GM10248 (cell line): ENCODE measurements at places on chromosomes 4 and X.
A peak's percentile ranks its signal among the peaks of the same experiment; 100 is the strongest.

GRCh38 chr4:175405961-175406360 lies 406.1 kb downstream of the GPM6A start:
- DNase-seq, result no peak

GRCh38 chrX:14497184-14497666 lies 32.1 kb upstream of the GLRA2 start:
- DNase-seq, result peak; percentile 4

DNA sequence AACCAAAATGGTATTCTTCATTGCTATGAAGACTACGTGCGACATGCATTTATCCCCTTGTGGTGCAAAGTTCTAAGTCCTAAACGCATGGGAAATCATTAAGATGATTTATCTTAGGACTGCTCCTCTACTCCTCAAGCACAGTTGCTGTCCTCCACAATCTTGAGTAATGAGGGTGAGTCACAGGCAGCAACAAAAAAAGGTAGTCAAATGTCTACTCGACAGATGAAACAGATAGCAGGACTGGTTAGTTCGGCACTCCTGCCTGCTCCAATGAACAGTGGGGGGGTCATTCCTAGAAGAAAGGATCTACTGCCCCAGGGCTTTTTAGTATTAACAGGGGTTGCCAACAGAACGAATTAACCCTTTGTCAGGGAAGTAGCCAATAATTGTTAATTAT lies 233.7 kb upstream of the FGF13 start:
- DNase-seq, result no peak

DNA sequence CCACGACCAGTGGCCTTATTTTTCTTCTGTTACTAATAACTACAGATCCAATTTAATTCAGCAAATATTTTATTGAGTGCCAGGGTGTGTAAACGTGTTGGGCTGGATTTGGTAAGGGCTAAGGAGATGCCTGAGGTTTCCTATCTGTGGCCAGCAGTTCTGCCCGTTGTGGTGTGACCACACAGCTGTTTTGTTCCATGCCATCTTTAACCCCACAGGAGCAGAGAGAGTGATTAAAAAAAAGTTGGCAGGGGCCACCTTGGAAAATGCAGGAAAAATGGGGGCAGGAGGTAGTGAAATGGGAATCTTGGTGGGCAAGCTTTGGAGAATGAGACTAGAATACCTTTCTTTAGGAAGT lies 1.1 kb downstream of the PLAC8 start:
- DNase-seq, result no peak

DNA sequence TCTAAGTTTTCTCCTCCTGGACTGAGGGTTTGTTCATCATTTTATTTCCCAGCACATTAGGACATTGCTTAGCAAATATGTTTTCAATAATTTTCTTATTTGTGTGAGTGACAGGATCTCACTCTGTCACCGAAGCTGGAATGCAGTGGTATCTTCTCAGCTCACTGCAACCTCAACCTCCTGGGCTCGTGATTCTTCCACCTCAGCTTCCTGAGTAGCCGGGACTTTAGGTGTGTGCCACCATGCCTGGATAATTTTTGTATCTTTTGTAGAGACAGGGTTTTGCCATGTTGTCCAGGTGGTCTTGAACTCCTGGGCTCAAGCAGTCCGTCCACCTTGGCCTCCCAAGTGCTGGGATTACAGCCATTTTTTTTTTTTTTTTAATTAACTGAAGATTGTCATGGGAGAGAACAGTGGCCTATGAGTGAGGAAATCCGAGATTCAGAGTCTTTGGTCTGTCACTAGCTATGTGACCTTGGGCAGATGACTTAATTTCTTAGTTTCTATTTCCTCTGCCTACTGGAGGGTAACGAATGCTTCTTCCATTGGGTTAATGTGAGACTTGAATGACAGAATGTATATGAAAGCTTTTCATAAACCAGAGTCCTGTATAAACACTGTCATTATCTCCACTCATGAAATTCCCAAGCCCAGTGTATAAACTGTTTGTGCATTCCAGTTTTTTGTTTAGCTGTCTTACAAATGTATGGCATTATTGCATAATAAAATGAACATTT lies 23.9 kb downstream of the MOB1B start:
- DNase-seq, result peak; percentile 49

GRCh38 chrX:93875621-93876282 lies 201.7 kb downstream of the FAM133A start:
- no peak for DNase-seq

DNA sequence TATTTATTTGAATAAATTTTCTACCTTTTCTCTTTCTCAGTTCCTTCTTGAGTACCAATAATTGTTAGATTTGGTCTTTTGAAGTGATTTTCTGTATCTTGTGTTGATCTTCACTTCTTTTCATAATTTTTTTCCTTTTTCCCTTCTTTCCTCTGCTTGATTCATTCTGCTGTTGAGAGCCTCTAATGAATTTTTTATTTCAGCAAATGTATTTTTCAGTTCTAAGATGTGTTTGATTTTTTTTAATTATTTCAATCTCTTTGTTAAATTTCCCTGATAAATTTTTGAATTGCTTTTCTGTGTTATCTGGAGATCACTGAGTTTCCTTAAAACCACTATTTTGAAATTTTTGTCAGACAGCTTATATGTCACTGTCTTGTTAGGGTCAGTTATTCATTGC lies 155.4 kb upstream of the IL15 start:
- DNase-seq, result no peak

DNA sequence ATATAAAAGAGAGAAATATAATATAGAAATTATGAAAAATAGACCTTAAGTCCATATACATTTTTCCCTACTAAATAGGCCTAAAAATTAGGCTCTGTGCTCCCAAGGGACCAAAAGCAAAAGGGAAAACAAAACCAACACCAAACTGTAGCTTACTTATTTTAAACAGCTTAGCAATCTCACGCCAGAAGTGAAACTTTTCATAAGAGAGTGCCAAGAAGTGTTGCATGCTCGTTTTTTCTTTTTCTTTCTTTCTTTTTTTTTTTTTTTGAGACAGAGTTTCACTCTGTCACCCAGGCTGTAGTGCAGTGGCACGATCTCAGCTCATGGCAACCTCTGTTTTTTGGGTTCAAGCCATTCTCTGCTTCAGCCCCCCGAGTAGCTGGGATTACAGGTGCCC lies 250.4 kb downstream of the TMA16 start:
- peak; percentile 73 for DNase-seq

- no peak for DNase-seq
Measured at GRCh38 chr4:69995526-69996016, at the start of gene STATH. Gene STATH, plus strand, starts transcription at chr4:69995966. Its CDS starts 2,472 bp downstream, at chr4:69998438.

DNA sequence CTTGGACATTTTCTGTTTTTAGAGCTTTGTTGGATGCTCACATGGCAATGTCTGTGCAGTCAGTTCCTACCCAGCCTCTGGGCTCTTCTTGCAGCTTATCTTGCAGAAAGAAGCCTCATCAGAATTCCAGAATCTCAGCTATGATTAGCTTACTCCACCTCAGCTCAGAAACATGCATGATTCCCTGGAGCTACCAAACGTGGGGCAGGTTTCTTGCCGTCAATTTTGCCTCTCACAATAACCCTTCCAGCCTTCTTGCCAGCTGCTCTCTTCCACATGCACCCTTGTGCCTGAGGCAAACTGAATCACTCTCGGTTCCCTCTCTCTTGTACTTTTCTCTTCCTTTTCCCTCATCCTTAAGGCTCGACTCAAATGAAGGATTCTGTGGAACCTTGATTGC lies 141.4 kb downstream of the PTTG2 start:
- DNase-seq, result no peak

DNA sequence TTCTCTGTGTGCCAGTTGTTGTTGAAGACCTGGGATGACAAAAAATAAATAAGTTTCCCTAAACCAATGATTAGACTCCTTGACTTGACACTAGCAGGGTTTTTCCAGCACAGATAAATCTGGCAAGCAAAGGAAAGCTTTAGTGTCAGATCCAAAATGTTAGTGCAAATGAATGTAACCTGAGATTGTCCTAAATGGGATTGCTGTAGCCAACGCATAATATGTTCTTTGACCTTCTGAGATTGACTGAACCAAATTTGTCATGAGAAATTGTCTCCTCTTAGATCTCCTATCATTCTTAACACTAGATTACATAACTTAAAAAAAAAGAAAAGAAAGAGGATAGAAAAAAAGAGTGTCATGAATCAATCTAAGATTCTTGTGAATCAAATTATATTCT lies 196.5 kb downstream of the RELL1 start:
- DNase-seq, result no peak

DNA sequence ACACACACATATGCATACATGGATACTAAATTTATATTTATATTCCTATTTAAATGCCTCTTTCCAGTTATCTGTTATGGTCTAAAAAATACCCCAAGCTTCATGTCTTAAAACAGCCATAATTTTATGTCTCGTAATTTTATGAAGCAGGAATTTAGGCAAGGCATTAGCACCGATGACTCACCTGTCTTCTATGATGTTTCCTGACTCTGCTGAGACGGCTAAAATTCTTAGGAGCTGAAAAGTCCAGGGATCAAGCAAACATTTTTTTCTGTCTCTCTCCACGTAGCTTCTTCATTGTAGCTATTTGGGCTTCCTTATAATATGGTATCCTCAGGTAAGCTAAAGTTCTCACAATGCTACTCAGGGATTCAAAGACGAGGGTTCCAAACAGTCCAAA lies 930.3 kb downstream of the STIM2 start:
- no peak for DNase-seq

- DNase-seq, result no peak
Measured at GRCh38 chrX:8304668-8305067, 133.6 kb upstream of the VCX2 start.

DNA sequence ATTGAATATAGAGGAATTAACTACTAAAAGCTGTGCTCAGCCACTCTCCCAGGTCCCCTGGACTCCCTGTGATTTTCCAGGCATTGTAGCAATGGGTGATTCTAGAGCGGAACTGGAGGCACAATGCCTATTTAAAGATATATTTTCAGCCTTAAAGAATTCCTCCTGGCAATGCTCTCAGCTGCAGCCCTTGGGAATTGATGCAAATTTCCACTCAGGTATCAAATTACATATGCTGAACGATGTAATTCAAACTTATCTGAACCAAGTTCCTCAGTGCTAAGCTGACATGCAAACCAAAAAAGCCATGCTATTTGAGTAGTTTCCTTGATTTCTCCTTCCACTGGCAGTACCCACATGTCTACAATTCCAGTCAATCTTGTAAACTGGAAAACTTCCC lies 86.3 kb upstream of the GABRA3 start:
- no peak for DNase-seq

- DNase-seq, result no peak
Measured at GRCh38 chr4:5322321-5322720, 271.0 kb downstream of the STK32B start.

DNA sequence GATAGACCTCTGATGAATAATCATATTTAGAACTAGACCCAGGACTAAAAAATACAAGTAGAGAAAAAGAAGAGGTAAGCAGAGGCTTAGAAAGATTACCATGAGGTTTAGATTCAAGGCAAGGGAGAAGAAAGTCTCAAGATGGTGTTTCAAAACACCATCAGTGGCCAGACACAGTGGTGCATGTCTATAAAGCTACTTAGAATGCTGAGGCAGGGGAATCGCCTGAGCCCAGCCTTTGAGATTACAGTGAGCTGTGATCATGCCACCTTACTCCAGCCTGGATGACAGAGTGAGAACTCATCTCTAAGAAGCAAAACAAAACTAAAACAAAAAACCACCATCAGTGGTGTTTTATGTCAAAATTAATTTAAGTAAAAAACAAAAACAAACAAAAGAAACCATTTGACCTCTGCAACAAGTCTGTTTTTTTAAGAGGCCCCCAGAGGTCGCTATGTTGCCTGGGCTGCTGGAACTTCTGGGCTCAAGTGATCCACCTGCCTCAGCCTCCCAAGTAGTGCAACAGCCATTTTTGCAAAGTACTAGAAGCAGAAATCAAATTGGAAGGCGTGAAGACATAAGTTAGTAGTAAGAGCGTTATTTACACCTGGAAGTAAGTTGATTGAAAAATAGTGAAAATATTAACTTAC lies 784.3 kb downstream of the ADGRL3 start:
- no peak for DNase-seq

DNA sequence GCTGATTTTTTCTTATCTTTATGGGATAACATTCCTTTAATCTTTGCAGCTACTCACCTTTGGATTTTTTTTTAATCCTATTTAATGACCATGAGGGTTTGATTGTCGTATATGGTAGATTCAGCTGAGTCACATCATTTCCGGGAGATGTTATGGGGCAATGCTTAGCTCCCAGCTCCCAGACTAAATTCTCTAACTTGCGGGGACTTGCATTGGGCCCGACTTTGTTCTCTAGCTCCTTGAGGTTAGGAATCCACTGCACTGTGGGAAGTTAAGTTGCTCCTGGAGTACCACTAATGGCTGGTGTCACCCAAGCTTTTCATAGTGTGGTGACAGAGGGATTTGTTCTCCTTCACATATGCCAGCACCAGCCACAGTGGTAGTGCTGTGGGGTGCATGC lies 287.4 kb downstream of the TECRL start:
- DNase-seq, result no peak

GRCh38 chr4:40087799-40088366 lies 31.2 kb downstream of the N4BP2 start:
- no peak for DNase-seq

DNA sequence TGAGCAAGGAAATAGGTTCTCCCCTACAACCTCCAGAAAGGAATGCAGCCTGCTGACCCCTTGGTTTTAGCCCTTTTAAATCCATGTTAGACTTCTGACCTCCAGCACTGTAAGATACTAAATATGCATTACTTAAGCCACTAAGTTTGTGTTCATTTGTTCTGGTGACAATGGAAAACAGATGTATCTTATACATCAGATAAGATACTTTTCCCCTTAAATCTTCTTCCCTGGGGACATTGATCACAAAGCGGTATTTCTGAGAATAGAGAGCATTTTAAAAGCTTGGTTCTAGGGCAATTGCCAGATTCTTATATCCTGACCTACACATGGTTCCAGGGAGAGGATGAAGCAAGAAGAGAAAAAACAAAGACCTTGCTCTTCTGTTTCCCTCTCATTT lies 6.5 kb upstream of the TMEM184C start:
- no peak for DNase-seq

DNA sequence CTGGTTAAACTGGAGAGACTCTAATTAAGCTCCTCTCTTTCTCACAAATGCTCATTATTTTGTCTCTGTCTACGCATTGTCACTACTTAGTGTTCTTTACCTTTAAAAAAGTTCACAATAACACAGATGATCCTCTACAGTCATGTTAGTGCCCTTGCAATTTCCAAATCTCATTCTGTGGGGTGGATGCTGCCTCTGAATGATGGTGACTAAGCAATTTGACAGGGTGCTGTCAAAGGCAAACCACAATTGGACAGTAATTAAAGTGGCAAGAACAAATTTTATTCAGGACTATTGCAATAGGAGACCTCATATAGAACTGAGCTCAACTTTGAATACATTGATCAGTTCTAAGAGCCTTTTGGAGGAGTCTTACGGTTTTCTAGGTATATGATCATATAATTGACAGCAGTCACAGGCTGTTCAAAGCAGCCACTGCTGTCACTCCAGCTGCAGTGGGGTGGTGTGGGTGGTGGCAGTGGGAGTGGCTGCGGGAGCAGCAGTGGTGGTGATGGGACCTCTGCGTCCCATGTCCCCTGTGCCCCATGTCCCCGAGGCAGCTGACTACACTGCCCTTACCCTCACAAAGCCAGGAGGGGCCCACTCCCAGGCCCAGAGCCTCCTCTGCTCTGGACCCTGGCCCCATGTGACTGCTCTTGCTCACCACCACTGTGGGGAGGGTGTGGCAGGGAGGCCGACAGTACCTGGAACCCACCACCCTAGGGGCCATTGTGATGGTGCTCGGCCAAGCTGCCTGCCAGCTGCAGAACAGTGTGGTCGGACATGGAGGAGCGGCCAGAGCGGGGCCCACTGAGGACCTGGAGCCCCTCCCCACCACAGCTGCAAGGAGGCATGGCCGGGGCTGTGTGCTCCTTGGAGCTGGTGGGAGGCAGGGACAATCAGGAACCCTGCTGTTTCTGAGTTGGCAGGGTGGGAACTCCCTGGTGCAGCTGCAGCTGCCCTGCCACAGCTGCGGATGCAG lies 30.4 kb upstream of the PAGE1 start:
- no peak for DNase-seq
